ENCODE measurements at places on chromosomes 13 and 19.

DNA sequence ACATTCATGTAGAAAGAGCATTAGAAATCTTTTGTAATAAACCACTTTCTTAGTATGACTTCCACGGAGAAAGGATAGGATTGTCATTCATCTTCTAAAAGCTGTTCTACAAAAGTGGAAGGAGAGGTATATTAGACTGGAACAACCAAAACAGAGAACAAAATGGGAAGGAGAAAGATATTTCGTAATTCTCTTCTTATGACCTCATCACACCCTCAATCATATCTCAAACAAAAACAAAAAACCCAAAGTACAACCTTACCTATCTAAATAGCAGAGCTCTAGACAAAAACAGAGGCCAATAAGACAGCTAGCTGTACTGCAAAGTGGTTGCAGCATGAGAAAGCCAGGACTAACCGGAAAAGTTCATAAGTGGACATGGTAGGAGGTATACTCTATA lies 46.3 kb downstream of the DACH1 start:
- DNase-seq = no peak

DNA sequence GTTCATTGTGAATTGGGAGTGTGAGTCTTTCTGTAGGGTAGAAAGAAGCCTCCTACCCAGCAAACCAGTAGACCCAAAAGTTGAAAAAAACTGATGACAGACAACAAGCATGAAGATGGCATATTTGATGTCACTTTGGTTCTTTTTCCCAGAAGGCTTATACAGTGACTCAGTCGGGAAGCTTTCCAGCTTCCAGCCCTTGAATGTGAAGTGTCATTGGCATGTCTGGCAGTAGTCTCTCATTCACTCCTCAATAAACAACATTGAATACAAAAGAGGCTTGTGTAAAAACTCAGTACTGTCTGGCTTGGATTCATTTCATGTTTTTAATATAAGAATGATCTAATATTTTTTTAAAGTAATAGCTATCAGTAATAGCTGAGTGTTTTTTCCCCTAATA lies 68.7 kb downstream of the IPO5 start:
- peak; percentile 37 for DNase-seq

- no peak for DNase-seq
Observed at GRCh38 chr13:24182703-24183081, 22.2 kb downstream of the SPATA13 start.

- no peak for DNase-seq
Observed at GRCh38 chr13:25860265-25860664, 191.6 kb downstream of the SHISA2 start.

DNA sequence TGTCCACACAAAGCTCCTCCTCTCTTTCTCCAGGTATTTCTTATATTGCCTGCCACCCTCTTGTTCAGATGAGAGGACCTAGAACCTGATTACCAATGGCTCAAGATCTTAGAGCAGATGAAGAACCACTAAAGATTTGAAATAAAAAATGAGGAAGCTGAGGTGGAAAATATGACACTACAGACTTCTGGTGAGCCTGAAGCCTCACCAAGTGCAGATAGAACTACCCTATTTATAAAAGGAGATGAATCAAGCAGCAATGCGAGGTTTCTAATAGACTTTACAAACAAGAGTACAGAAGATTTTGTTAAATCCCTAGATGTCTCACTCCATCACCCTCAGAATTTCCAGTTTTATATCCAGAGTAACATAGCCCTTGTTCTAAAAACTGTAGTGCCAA lies 345.8 kb downstream of the TBC1D4 start:
- DNase-seq = peak; percentile 8

DNA sequence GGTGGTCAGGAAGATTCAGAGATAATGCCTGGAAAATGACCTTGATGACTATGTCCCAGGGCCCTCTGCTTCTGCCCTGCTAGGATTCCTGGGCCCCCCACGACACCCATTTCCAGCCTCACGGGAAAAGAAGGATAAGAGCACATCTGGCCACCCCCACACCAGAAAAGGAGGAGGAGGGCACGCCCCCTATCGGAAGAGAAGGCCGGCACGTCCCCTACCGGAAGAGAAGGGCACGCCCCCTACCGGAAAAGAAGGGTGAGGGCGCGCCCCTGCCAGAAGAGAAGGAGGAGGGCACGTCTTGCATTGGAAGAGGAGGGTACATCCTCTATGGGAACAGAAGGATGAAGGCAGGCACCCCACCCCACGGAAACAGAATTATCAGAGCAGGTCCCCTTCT lies 84.3 kb downstream of the IER2 start:
- no peak for DNase-seq

GRCh38 chr13:38086721-38087120 lies 217.1 kb upstream of the TRPC4 start:
- no peak for DNase-seq

GRCh38 chr13:52085421-52085820 lies 43.5 kb downstream of the NEK5 start:
- DNase-seq = peak; percentile 4

- DNase-seq = no peak
Observed at GRCh38 chr19:16889883-16890460, 1.2 kb downstream of the F2RL3 start.

GRCh38 chr13:27406178-27406939 lies 18.1 kb upstream of the GTF3A start:
- DNase-seq = peak; percentile 30

DNA sequence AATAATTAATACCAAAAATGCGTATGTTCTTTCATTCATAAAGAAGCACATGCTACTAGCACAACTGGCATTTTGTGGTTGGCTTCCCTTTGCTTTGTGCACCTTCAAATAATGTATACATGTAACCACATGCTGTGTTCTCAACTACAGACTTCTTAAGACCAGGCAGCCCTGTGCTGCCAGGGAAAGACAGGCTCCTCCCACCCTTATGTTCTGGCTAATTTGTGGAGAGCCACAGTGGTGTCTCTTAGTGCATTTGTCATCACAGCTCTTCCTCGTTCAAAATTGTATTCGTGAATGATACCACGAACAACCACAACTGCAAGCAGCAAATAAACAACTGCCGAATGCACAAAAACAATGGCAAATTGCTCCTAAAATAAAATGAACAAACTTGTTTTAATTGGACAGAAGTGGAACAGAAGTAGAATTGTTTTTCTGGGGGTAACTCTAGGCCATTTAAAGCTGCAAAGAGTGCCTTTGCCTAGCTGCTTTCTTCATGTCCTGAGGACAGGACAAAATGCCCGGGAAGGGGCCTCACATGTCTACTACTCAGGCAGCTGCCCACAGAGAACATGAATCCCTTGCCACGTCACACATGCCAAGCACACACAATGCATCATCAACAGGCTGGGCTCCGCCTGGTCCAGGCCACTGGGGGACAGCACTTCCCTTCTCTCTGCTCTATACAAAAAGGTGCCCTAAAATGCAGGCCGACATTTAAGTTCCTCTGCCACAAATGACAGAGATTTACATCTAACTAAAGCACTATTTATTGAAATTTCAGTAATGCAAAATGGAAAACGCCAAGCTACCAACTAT lies 21.7 kb downstream of the IRS2 start:
- DNase-seq = no peak

GRCh38 chr13:79549355-79550106 lies 68.6 kb downstream of the NDFIP2 start:
- DNase-seq = no peak

DNA sequence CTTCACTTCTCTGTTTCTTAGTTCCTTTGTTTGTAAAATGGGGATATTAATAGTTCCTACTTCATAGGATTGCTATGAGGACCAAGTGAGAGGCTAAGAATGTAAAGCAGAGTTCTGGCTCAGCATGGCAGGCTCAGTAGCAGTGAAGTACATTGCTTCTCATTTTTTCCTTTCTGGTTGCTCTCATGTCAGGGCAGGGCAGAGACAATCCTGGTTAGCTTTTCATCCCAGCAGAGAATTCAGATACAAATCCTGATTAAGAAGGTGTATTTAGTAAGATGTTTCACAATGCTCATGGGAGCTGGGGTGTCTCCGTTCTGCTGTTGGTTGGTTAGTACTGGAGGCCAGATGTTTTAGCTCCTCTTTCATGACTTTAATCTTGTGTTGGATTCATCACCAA lies 42.9 kb downstream of the WASF3 start:
- no peak for DNase-seq

DNA sequence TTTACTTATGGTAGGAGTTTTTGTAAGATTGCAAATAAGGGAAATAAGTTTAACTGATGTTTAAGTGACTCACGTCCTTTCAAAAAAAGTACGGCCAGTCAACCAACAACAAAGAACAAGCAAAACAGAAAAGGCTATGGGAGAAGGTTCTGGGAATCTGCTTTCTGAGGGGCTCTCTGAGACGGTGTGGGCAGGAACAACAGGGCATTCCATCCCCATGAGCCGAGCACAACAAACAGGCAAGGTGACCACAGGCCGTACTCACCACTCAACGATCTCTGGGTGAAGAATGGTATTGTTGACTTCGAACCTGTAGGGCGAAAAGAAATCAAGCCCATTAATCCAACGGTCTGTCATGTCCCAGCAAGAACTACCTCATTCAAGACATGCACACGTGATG lies 43.8 kb downstream of the PEPD start:
- no peak for DNase-seq

DNA sequence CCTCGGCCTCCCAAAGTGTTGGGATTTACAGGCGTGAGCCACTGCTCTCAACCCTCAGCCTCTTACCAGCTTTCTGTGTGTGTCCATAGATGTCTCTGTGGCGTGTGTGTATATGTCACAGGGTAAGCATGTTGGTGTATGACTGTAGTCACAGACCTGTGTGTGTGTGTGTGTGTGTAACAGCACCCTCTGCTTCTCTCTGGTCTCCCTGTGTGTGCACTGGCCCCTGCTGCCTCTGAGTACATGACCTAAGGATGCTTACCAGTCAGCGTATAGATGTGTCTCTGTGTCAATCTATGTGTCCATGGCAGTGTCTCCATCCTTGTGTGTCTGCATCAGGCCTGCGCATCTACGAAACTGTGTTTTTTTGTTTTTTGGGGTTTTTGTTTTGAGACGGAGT lies 5.6 kb downstream of the AXL start:
- DNase-seq = no peak

DNA sequence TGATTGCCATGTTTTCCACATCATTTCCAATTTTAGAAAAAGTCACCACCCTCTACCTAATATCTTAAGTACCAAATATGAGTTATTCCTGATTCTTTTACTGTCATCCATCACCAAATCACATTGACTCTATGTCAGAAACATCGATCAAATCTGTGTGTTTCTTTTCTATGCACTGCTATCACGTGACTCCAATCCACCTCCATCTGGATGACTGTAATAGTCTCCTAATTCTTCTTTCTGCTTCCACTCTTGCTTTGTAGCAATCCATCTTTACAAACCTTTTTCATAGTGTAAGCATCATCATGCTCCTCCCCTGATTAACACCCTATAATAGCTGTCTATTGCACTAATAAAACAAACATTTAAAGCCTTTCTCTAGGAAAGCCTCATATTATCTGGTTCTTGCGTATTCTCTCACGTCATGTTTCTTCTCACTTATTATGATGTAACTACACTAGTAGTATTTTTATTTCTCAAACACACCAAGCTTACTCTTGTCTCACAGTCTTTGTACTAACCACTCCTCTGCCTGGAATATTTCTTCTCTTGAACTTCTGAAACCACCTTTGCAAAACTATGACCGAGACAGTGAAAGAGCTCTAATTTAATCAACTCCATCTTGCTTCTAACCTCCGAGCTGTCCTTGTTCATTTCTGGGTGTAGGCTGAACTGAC lies 10.7 kb upstream of the FPR3 start:
- no peak for DNase-seq

DNA sequence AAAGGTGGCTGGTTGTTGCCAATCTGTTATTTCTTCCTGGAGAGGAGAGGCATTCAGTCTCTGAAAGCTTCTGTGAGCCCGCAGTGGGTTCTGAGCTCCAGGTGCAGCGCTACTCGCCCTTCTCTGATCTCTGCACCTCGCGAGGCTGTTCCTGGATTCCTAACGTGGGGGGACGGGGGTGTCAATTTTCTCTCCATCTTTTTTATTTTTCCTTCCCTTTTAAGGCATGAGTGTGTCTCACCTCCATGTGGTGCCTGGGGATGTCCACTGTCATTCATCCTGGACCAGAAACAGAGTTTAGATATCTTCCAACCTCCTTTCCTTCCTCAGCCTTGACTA lies 626 bp downstream of the ZNF233 start:
- DNase-seq = no peak

DNA sequence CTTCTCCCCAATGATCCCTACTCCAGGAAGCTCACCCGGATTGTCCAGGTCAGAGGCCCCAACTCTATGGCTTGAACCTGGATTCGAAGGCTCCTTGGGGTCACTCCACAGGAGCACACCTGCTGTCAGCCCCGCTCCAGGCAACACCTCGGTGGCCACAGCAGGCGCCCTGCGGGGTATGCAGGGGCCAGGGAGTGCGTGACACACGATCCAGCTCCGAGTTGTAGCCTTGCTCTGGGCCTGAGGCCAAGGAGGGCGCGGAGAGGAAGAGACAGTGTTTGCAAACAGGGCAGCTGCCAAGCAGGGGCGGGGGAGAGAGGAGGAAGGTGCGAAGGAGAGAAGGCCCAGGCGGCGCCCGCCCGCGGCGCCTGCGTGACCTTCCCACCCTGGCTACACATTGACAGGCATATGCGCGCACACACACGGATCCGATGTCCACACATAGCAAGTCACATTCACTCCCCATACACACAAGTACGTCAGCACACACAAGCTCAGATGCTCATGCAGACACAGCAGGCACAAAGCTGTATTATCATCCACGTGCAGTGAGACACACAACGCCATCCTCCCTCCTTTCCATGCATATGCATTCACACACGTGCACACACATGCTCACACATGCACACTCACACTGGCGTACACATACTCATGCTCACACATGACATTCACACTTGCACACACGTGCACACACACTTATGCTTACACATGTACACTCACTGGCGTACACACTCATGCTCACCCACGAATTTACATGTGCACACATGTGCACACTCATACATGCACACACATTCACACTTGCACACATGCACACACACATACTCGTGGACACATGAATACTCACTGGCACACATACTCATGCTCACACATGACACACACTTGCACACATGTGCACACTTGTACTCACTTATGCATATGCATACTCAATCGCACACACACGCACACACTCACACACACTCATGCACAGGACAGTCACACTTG lies 10.4 kb downstream of the SBK2 start:
- peak; percentile 45 for DNase-seq

DNA sequence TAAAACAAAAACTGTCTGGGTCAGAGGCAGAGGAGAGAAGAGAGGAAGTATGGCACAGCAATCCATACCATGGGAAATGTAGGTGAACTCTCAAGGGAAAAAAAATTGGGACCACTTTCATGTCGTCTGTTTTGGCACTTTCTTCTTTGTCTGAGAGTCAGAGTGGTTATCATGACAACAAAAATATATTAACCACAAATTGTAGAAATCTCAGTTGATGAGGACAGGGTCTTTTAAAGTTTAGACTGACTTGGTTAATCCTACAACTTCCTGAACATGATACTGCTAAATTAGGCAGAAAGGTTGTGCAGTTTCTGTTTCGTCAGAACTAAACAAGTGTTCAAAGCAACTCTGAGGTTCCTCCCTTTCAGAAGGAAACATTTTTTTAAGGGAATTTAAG lies 15.2 kb downstream of the KLF5 start:
- DNase-seq = no peak

- DNase-seq = no peak
Observed at GRCh38 chr19:10603873-10604459, 16.9 kb upstream of the AP1M2 start.

GRCh38 chr13:98452851-98453843 lies 123.8 kb downstream of the STK24 start:
- no peak for DNase-seq

GRCh38 chr13:35524171-35524570 lies 47.7 kb upstream of the MAB21L1 start:
- no peak for DNase-seq

- no peak for DNase-seq
Observed at GRCh38 chr13:20877902-20878301, 24.6 kb downstream of the XPO4 start.

GRCh38 chr13:35760735-35761281 lies 284.3 kb upstream of the MAB21L1 start:
- no peak for DNase-seq

Data from A172 (cell line).